ENCODE measurements at places on chromosomes 5 and 9.

DNA sequence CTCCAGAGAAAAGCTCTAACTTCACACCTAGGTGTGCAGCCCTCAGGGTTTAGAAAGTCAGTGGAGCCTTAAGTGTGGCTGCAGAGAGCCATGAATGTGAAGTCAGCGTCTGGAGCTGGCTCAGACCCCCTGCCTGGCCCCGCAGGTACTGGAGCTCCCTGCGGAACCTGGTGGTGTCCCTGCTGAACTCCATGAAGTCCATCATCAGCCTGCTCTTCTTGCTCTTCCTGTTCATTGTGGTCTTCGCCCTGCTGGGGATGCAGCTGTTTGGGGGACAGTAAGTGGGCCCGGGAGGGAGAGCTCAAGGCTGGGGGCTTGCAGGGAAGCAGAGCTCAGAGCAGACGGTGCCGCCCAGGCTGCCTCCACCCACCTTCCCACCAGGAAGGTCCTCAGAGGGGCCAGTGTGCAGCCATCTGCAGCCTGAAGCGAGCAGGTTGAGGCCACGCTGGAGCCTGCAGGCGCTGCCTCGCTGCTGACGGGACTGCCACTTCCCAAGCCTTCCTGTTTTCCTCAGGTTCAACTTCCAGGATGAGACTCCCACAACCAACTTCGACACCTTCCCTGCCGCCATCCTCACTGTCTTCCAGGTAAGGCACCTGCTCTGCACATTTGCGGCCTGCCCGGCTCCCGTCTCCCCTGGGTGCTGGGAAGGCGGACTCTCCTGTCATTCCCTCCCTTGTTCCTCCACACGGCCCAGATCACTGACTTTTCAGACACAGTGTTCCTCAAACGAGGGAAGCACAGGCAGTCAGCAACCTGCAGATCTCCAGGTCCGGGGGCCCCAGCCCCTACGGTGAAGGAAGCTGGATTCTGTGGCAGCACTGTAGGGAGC lies 108.9 kb downstream of the CACNA1B start:
- DNase-seq: no peak

DNA sequence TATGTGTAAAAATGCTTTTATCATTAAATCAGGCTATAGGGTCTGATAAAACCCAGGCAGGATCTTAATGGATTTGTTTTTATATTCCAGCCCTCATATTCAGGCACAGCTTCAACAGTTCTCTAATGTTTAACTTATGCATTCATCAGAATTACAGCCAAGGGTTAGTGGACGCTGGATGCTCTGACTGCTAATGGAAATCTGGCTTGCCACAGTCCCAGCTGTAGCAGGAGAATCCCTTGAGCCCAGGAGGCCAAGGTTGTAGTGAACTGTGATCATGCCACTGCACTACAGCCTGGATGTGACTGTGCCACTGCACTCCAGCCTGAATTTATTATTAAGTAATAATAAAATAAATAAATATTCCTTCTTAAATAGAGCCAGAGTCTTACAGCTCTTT lies 98.0 kb downstream of the SLC25A46 start:
- DNase-seq: no peak

DNA sequence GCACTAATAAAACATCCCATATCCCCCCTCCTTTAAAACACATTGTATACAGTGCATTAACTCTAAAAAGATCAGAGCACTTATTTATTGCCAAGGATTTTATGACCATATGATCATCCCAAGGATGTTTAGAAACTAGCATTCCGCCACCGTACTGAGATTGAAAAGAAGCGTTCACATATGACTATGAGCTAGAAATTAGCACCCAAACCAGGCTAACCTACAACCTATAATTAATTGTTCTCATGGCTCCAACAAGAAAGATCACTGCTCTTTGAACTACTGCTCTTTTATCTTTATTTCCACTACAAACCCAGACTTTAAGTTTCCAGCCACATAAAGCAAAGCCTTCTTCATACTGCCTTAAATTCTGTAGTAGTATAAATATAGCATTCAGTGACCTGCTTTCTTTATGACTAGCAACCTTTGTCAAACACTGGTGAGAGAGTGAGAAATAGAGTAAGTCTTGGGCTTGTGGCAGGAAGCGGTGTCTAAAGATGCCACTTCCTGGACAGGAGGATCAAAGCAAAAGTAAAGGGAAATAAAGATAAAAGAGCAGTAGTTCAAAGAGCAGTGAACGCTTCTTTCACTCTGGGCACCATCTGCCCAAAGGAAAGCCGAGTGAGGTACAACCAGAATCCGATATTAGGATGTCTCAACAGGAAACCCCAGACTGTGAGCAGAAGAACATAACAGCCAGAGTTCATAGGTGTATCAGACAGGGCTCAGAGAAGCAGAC lies 151.1 kb upstream of the ERCC6L2 start:
- DNase-seq: peak; percentile 61

- DNase-seq: no peak
Observed at GRCh38 chr9:12968093-12968492, 193.3 kb downstream of the LURAP1L start.

- DNase-seq: no peak
Observed at GRCh38 chr5:87307796-87308423, 40.2 kb downstream of the RASA1 start.

GRCh38 chr5:107544967-107545366 lies 125.8 kb downstream of the EFNA5 start:
- DNase-seq: no peak

DNA sequence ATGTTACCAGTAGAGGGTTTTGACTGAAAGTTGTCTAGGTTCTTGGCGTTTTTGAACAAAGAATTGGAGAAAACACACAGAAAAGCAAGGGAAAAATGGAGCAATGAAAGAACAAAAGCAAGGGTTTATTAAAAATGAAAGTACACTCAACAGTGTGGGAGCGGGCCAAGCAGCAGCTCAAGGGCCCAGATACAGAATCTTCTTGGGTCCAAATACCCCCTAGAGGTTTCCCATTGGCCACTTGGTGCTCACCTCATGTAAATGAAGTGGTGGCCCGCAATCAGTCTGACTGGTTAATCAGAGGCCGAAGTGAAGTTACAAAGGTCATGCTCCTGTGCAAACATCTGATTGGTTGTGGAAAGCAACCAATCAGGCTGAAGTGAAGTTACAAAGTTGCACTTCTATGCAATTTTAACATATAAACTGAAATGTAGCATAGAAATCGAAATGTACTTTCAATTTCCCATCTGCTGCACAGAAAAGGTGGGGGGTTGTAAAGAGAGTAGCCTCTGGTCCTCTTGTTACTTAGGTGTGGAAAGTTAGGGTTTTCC lies 1.9 kb upstream of the GM2A start:
- no peak for DNase-seq

GRCh38 chr5:32645246-32645645 lies 59.9 kb downstream of the SUB1 start:
- DNase-seq: no peak

GRCh38 chr5:88393042-88393441 lies 124.4 kb upstream of the TMEM161B start:
- DNase-seq: no peak

- DNase-seq: no peak
Observed at GRCh38 chr9:111136180-111136579, 97.9 kb upstream of the LPAR1 start.

- DNase-seq: no peak
Observed at GRCh38 chr9:26462751-26463150, 429.9 kb downstream of the CAAP1 start.

DNA sequence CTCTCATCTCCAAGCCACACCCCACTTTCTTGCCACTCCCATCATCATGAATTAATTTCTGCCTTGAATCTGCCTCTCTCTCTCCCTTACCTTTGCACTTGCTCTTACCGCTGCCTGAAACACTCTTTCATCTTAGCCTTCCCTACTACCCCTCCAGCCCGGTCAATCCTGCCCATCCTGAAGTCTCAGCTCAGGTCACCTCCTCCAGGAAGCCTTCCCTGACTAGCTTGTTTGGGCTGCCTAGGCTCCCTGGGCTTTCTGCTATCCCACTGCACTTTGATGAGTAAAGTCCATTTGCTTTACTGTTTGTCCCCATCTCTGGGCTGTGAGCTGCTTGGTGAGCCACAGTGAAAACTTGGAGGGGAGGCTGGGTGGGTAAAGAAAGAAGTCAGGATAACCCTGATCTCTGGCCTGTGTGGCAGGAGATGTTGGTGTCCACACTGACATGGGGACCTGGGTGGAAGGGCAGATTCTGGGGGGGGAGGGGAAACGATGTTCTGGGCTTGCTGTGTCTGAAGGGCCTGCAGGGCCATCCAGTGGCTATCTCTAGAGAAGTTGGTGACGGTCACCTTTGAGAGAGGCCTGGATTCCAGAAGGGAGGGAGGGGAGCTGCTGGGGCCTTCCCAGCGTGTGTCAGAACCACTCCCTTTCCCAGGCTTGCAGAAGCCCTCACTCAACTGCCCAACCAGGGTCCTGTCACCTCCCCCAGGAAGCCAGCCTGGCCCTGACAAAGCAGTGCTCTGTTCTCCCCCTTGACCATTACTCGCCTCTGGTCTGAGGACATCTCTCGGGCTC lies 75.0 kb upstream of the DAB2IP start:
- DNase-seq: no peak

DNA sequence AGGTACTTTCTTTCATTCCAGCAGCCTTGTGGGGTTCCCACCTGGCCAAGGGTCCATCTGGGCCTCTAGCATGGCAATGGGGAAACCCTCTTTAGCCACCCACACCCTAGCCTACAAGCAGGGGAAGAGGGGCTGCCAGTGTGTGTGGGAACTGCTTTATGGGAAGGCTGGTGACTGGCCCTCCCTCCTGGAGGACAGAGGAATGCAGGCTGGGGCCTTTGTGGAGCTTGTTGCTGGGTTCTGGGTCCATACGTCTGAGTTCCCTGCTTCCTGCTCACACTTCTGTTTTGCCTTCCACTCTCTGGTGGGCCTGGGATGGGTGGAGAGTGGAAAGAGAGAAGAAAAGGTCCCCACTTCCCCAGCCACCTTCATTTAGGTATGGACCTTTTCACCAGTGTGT lies 14.9 kb upstream of the PITX1 start:
- no peak for DNase-seq

- DNase-seq: no peak
Observed at GRCh38 chr5:21665524-21665923, 1187.6 kb downstream of the CDH12 start.

DNA sequence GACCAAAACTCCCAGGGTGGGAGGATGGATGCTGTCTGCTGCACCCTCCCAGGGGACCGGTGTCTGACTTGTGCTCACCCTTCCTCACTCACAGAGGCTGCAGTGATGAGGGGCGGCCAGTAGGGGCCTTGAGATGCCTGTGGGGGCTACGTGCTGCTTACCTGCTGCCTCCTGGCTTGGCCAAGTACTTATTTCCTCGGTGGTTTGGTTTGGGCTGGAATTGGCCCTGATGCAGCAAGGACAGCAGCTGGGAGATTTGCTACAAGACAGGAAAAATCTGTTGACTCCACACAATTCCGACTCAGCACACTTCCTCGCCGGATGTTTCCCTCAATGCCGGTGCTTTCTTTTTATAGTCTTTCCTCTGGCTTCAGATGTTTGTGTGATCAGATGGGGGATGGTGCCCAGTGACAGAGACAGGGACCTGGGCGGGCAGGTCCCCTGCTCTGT lies 6.6 kb downstream of the PCDH12 start:
- DNase-seq: no peak

DNA sequence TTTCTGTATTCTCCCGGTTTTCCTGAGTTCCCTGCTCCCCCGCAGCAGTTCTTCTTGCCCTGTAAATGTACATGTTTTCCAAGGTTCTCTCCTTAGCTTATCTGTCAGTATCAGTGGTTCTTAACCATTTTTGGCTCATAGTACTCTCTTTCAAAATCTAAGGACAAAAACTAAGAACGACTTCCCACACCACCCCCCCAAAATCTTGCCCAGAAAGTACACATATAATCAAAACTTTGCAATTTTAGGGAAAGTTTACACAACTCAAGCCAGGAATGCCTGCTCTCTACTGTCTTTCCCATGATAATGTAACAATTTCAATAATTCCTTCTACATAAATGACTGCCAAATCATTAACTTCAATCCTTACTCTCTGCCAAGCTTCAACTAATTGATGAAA lies 4.5 kb downstream of the DCAF12 start:
- no peak for DNase-seq

GRCh38 chr5:171462928-171463861 lies 43.7 kb downstream of the FGF18 start:
- no peak for DNase-seq

DNA sequence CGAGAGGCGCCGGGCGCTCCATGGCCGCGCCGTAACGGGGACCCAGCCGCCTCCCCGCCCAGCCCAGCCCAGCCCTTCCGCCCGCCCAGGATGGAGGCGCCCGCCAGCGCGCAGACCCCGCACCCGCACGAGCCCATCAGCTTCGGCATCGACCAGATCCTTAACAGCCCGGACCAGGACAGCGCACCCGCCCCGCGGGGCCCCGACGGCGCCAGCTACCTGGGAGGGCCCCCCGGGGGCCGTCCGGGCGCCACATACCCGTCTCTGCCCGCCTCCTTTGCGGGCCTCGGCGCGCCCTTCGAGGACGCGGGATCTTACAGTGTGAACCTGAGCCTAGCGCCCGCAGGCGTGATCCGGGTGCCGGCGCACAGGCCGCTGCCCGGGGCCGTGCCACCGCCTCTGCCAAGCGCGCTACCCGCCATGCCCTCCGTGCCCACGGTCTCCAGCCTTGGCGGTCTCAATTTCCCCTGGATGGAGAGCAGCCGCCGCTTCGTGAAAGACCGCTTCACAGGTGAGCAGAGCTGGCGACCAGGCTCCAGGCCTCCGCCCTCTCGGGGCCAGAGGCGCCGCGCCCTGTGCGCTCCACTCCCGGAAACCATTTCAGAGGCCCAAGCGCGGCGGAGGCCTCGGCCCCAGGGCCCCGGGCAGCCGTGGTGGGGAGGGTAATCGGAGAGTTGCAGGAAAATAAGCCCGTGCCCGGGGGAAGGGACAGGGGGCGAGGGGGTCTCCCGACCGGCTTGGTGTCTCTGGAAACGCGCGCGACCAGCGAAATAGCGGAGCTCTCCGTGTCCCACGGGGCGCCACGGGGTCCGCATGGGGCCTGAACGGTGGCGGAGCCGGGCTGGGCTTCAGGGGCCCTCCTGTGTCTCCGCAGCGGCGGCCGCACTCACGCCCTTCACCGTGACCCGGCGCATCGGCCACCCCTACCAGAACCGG lies 496 bp downstream of the TLX3 start:
- no peak for DNase-seq

- DNase-seq: no peak
Observed at GRCh38 chr9:134328841-134329575, 2.8 kb downstream of the RXRA start.

- DNase-seq: no peak
Observed at GRCh38 chr5:54616031-54616430, 98.5 kb downstream of the SNX18 start.

DNA sequence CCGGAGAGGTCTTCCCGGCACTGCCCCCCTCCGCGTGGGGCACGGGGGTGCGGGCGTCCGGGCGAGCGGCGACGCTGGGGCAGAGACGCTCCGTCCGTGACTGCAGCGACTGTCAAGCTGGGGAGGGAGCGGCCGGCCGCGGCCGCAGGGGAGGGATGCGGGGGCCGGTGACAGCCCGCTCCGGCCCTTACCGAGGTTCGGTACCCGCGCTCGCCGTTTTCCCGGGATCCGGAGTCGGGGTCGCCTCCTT lies 400 bp downstream of the KDM4C start:
- DNase-seq: no peak

DNA sequence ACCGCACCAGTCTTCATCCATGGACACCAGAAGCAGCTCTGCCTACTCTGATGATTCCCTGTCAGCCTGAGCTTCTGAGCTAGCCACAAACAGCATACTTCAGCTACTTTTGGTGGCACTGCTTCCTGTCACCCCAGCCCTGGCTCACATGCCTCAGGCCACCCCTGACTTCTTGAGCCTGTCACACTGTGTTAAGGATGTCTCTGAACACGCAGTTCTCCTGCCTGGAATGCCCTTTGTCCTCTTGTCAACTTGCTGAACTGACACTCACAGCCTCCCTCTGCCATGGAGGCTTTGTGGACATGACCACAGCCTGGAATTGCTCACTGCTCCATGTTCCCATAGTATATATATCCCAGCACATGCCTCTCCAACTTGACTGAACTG lies 7.2 kb downstream of the MACROH2A1 start:
- DNase-seq: no peak

Data from activated CD4-positive, alpha-beta T cell treated with anti-CD3 and anti-CD28 coated beads, Interleukin-2, amount 50 U/mL, for 24 hours (primary cell).